Esophagus (tissue), 2 donors: ENCODE measurements at places on chromosomes 3 and 15. TPM values are rescaled to one million over a fixed set of nuclear protein-coding genes. Genes with fewer than 3 reads are reported as not detected.

Gene SEMA3G
- 1.7 TPM for polyA plus RNA-seq

Gene TMEM266
- polyA plus RNA-seq: 0.14 TPM

Gene OSTN
- polyA plus RNA-seq: not detected

Gene CHDH
- 0.53 TPM for polyA plus RNA-seq

Gene SLC28A1
- polyA plus RNA-seq: 0.08 TPM

Gene ZNF662
- 5.2 TPM for polyA plus RNA-seq

Gene ESYT3
- 0.63 TPM for polyA plus RNA-seq

Gene LINGO1
- 0.08 TPM for polyA plus RNA-seq

Gene NANOGP8
- 0.16 TPM for polyA plus RNA-seq

Gene NR1I2
- 0.02 TPM for polyA plus RNA-seq
